ENCODE measurements at places on chromosomes 13 and 19.

DNA sequence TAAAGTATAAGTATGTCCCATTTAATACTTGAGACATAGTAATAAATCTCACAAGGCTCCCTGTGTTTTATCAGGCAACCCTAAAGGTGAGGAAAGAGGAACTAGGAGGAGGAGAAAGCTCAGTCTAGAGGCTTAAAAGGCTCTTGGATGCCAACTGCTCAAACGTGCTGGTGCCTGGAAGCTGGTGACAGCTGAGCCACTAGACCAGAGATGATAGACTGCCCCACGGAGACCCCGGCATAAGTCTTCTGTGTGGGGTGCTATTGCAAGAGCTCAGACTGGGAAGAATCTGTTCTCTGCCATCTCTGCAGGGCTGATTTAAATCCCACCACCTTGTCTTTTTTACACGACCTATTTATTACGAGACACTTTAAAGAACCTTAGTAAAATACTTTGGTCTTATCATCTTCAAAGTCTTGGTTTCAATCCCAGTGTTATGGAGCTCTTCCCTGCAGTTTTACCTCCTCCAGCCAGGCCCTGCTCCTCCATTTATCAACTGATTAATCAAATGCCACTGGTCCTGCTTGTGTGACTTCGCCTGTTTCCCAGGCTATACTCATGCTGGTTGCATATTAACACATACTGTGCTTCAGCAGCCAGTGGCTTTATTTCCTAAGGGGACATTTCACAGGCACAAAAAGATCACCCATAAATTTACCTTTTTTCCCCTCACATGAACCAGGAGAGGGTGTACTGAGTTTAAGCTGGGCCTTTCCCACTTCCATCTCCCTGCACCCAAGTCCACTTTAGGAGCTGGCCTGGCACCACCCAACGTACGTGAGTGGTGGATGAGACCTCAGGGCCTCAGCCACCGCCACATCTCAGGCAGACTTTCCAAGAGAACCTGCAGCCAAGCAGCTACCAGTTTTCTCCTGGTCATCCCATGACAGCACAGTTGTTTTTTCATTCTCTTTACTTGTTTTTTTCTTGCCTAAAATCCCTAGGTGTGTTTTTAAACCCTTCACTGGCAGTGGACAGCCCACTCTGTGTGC, 7.8 kb upstream of the ATP12A start:
- DNase-seq: no peak

DNA sequence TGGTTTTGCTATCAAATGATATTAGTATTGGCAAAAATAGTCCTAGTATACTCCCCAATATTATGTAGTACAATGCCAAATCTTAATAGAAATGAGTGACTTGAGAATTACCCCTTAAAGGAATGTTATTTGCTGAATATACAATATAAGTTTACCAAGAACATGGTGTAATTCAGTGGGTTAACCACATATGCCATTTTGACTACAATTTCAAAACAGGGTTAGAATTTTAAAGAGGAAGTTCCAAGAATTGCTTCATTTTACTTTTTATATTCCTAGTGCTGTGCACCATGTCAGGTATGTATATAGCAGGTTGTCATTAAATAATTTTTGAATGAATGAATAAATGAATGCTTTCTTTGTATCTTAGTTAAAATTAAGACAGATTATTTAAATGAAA, 66.3 kb downstream of the LMO7 start:
- DNase-seq: no peak

DNA sequence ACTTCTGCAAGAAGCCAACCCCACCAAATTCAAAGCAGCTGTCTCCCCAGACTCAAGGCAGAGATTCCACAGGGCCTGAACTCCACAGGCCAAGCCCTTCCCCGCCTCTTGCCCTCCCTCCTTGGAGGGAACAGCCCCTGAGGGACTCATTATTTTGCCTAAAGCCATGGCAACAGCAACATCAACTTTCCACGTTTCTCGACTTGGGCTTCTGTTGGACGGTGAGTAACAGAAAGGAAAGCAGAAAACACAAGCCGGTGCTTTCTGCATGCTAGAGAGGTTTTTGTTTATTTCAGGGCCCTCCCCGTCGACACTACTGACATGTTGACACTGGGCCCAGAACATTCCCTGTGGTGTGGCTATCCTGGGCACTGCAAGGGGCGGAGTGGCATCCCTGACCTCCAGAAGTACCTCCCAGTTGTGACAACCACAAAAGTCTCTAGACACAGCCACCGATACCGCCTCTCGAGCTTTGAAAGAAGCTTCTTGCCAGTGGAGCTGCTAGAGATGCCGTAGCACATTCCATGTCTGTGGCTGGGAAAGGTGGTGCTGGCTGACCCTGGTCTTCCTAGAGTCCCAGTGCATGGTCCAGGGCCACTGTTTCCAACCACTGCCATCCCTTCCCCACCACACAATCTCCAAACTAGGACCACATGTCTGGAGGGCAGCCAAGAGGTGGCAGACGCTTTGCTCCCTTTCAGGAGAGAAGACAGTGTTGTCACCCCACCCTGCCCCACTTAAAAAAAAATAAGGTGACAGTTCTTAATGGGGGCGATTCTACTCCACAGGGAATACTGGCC, 12.8 kb downstream of the CAPS start:
- DNase-seq: no peak

GRCh38 chr19:1274852-1275259, 474 bp upstream of the FAM174C start:
- DNase-seq: no peak

- no peak for DNase-seq
These were observed 842.2 kb upstream of the GPC6 start for GRCh38 chr13:92384410-92384809.

DNA sequence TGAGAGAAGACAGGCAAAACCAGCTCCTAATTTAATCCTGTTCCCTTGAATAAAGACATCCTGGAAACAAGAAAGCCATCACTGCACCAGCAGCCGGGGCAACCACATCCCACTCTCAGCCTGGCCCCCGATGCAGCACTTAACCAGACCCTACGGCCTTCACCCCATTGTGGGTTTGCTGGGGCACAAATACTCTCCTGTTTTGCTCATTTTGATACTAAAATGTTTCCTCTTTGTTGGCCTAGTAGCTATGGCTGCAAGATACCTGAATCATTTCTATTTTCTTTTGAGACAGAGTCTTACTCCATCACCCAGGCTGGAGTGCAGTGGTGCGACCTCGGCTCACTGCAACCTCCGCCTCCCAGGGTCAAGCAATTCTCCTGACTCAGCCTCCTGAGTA, 28.4 kb downstream of the ANKRD27 start:
- DNase-seq: no peak

DNA sequence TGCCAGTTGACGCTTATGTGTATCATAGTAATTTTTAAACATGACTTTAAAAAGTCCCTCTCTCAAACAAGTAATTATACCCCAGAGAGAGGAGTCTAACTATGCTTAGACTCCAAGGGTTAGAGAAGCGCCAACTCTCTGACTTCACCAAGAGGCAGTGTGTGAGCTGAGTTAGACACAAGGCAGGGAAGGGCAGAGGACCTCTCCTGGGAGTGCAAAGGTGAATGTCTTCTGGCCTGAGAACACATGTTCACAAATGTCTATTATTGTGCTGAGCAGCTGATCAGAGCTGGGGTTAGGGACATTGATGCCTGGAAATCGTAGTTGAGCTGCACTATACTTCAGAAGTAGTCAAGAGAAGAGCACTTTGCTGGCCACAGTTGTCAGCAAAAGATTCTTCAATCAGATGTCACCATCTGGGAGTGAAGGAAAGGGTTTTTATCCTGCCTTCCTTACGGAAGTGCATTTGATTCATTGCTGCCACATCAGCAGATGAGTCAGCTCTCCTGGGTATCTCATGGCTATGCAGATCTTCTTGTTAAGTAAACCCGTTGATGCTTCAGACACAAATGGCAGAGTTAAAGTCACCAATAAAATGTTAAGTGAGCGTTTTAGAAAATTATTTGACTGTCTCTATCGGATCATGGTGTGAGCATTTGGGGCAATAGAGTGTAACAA, 283.2 kb upstream of the ARGLU1 start:
- no peak for DNase-seq

GRCh38 chr13:51614350-51614786, 30.1 kb downstream of the WDFY2 start:
- peak; percentile 27 for DNase-seq

DNA sequence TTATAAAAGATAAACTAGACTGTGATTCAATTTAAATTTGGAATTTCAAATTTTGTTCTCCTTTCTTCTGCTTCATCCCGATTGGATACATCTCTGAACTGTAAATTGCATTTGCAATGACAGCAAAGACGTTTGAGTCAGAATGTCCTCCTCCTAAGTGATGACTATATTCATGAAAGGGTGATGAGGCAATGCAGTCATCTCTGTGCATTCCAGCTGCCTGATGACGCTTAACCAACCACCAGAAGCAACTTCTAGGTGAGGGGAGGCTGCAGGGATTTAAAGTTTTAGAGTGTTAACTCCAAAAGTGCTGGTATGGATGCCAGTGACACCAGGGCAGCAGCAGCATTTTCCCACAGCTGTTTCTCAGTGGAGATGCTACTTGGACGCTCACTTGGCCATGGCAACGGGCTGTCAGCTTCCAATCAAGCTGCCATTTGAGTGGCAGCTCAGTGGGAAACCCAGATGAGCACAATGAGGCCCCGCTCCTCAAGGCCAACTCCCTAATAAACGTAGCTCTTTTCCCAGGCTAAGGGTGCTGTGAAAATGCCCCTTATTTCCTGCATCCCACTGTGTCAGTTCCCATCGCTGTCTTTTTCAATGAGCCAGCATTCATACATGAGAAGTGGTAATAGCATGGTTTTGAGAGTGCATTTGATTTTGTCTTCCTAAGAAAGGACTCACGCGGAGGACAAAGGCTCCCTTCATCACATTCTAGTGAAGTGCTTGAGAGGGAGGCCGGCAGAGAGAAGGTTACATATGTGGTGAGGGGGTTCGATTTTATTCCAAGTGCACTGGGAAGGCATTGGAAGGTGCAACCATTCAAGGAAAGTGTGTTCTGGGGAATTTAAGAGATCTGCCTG, 45.2 kb upstream of the AMER2 start:
- DNase-seq: no peak

GRCh38 chr13:58852076-58852475, 1220.5 kb downstream of the PCDH17 start:
- no peak for DNase-seq
